Eye (tissue), 1 donor: ENCODE measurements at places on chromosomes 6 and 20.
A peak's percentile ranks its signal among the peaks of the same experiment; 100 is the strongest.

GRCh38 chr6:37620519-37620918 lies 77.2 kb downstream of the MDGA1 start:
- DNase-seq, result no peak

DNA sequence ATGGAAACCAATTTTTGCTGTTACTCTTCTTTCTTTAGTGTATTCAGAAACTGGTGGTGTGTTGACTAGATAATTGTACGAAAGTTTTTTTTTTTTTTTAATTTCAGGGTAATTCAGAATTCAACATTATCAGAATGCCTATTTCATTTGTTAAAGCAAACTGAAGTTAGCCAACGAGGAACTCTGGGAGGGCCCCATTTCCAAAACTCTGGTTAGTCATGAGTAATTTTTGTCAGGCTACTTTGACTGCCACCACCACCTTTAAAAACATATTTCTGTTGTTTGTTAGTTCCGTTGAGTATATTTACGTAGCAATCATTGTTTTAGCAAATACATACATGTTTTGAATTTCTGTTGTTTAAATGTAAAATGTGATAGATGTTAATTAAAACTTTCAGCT lies 763 bp downstream of the ZKSCAN8 start:
- DNase-seq, result peak; percentile 4

DNA sequence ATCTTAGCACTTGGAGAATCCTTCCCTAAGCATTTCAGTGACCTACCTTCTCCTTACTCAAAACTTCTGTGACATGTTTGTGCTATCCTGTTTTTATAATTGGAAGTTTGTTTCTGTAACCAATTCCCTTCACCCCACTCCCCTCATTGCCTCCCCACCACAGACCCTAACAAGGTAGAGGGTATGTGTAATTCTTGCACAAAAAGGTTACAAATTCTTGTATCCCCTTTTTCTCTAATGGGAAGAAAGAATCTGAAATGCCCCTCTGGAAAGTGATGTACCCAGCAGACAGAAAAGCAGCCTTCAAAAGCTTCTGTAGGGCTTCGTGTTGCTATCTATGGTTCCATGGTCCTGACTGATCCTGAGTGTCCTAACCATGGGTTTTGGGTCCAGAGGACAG lies 111.7 kb upstream of the TMEM170B start:
- DNase-seq, result no peak

DNA sequence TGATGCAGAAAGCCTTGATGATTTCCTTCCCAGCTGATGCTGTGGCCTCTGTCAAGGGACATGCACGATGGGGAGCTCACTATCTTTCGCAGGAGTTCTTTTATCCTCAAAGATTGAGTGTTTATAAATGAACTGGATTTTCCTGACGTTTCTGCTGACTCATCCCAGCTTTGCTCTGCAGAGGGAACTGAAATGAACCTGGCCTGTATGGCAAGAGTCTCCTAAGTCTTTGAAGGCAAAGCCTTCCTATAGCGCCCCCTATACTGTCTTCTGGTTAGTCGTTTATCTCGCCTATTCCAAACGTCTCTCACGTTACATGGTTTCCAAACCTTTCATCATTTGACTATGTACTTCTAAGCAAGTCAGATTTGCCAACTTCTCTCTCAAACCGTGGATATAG lies 565.3 kb downstream of the KIF16B start:
- DNase-seq, result no peak

DNA sequence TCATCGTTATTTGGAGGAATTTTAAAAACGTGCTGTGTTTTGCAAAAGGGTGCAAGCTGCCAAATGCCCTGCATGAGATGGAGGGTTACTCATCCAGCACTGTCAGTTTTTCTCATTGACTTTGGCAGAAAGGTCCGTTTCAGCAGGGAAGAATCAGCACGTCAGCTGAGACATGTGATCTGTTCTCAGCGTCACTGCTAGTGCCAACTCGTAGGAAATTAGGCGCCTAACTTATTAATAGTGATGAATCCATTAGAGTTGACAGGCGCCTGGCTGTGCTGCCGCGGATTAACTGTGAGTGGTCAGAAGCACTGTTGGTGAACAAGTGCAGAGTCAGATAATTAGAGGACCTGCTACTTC lies 175.5 kb upstream of the FOXQ1 start:
- DNase-seq, result peak; percentile 90

GRCh38 chr20:52191916-52192718 lies 538 bp upstream of the ZFP64 start:
- peak; percentile 83 for DNase-seq

DNA sequence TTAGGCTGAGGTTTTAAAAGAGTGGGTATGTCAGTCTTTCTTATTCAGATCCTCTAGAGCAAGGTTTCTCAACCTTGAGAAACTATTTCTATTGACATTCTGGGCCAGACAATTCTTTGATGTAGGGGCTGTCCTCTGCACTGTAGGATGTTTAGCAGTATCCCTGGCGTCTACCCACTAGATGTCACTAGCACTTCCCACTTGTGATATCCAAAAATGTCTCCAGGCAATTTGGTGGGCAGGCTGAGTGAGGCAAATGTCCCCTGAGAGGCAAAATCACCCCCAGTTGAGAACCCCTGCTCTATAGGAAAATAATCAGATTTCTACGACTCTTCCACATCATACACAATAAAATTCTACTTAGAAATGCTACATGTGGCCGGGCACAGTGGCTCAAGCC lies 7.7 kb upstream of the ZKSCAN8 start:
- DNase-seq, result peak; percentile 41

DNA sequence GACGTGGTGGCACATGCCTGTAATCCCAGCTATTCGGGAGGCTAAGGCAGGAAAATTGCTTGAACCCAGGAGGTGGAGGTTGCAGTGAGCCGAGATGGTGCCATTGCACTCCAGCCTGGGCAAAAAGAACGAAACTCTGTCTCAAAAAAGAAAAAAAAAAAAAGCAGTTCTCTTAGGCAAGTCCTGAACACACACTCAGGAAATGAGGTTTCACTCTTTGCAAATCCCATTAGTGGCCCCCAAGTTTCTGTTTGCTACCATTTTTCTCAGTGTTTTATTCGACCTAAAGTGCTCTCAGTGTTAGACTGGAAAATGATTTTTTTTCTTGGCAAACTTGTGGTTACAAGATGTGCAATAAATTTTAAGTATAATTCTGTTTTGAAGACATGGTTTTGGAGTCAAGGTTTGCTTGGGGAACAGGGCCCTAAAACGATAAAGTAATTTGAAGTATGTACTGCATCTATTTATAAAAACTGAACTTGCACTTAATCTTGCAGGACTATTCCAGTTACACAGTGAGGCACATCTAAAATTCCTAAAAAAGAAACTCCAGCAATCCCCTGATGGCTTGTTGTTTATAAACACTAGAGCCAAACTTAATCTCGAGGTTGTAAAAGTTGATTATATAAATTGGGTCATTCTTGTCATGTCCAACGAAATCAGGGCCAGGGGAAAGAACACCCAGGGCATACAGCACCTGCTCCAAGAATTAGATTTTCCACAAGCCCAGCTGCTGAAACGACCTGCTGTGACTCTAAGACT lies 42.6 kb downstream of the MAP1LC3A start:
- no peak for DNase-seq

- no peak for DNase-seq
Measured at GRCh38 chr6:136969930-136970329, 47.8 kb downstream of the SLC35D3 start.

DNA sequence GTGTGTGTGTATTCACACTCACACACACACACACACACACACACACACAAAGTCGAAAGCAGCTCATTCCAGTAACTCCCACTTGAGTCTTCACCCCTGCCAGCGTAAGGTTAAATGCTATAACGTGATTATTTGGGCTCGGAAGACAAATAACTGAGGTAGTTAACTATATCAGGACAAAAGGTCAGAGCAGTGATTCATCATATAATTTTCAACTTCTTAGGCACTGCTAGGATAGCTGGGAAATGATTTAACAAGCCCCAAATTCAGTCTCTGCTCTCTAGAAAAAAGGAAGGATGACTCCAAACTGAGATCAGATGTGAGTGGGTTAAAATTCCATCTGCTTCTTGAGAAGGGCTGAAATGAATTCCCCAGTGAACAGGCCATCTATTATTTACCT lies 30.7 kb downstream of the HDGFL1 start:
- peak; percentile 76 for DNase-seq

- DNase-seq, result no peak
Measured at GRCh38 chr6:100712997-100713396, 168.1 kb downstream of the ASCC3 start.

GRCh38 chr6:169225131-169225576 lies 28.5 kb downstream of the THBS2 start:
- no peak for DNase-seq
